ENCODE measurements at places on chromosomes 4 and X. TPM values are rescaled to one million over a fixed set of nuclear protein-coding genes. Genes with fewer than 3 reads are reported as not detected.

P2RY10 gene
- total RNA-seq: not detected

TMEM156 gene
- 0.17 TPM for total RNA-seq

ATOH1 gene
- total RNA-seq: not detected

PLP1 gene
- 0.26 TPM for total RNA-seq

CT47B1 gene
- not detected for total RNA-seq

FUNDC1 gene
- total RNA-seq: 7.0 TPM

IGFBP7 gene
- 112 TPM for total RNA-seq

SPANXC gene
- not detected for total RNA-seq

TLR3 gene
- 1.1 TPM for total RNA-seq

CYLC1 gene
- total RNA-seq: not detected

SMIM31 gene
- not detected for total RNA-seq

AMMECR1 gene
- total RNA-seq: 6.4 TPM

PCDH18 gene
- total RNA-seq: 423 TPM

XG gene
- 6.1 TPM for total RNA-seq

F8A2 gene
- not detected for total RNA-seq

EDNRA gene
- total RNA-seq: 18.7 TPM

ELOVL6 gene
- 8.8 TPM for total RNA-seq

PPP4R3C gene
- not detected for total RNA-seq

GAB1 gene
- total RNA-seq: 3.9 TPM

FATE1 gene
- total RNA-seq: not detected

PASD1 gene
- total RNA-seq: not detected

ALB gene
- total RNA-seq: not detected

FNIP2 gene
- 16.7 TPM for total RNA-seq

STS gene
- total RNA-seq: 2.5 TPM

SLC4A4 gene
- 8.5 TPM for total RNA-seq

POF1B gene
- not detected for total RNA-seq

CASP6 gene
- 35.0 TPM for total RNA-seq

PDE5A gene
- total RNA-seq: 314 TPM

C1QTNF7 gene
- 3.0 TPM for total RNA-seq

DCAF4L1 gene
- not detected for total RNA-seq

CTAG1A gene
- total RNA-seq: not detected

YTHDC1 gene
- 36.1 TPM for total RNA-seq

HS3ST1 gene
- under 0.01 TPM for total RNA-seq

PALLD gene
- total RNA-seq: 62.4 TPM

HPSE gene
- 0.63 TPM for total RNA-seq

DCUN1D4 gene
- 70.7 TPM for total RNA-seq

ENPEP gene
- 0.17 TPM for total RNA-seq

AVPR2 gene
- total RNA-seq: not detected

ACE2 gene
- not detected for total RNA-seq

APOOL gene
- 3.5 TPM for total RNA-seq

TMEM150C gene
- total RNA-seq: under 0.01 TPM

FOXR2 gene
- total RNA-seq: not detected

Data from bronchial smooth muscle cell (primary cell).